Skin of body (tissue), 3 donors: ENCODE measurements at places on chromosomes 6 and 20. TPM values are rescaled to one million over a fixed set of nuclear protein-coding genes. Genes with fewer than 3 reads are reported as not detected.

The NHLRC1 gene
- 1.2 TPM for total RNA-seq

DNA sequence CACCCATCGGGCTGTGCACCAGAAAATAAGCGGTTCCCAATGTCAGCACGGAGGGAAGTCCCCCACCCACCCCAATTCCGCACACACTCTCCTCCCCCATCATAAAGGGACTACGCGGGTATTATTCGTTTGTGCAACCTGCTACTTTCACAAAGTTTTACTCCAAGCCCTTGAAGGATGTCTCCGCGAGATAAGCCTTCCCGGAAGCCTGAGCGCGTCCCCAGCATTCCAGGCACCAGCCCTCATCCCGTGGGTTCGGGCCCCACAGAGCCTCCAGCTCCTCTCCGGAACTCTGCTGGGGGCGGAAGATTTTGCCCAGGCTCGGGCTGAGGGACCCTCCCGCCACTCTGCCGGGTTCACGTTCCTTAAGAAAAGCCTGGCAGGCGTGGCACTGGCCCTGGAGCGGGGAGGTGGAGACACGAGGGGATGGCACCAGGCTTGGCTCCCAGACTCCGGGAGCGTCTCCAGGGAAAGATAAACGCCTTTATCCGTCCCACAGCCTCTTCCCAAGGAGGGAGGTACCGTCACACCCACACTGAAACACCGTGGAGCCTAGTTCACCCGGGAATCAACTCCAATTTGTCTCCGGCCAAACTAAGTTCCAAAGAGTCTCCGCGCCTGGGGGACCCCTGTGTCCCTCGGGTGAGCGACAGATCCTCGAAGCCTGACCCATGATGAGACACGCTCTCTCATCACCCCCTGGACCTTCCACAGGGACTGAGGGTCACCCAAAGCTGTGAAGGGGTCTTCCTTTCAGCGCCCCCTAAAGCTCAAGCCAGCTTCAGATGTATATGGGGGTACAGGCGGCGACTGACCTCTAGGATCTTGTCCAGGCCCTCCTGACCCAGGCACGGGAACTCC, 934 bp downstream of the KCNK5 start:
- DNase-seq = no peak

- no peak for DNase-seq
Observed at GRCh38 chr20:51216850-51217249, 193.9 kb upstream of the KCNG1 start.

DNA sequence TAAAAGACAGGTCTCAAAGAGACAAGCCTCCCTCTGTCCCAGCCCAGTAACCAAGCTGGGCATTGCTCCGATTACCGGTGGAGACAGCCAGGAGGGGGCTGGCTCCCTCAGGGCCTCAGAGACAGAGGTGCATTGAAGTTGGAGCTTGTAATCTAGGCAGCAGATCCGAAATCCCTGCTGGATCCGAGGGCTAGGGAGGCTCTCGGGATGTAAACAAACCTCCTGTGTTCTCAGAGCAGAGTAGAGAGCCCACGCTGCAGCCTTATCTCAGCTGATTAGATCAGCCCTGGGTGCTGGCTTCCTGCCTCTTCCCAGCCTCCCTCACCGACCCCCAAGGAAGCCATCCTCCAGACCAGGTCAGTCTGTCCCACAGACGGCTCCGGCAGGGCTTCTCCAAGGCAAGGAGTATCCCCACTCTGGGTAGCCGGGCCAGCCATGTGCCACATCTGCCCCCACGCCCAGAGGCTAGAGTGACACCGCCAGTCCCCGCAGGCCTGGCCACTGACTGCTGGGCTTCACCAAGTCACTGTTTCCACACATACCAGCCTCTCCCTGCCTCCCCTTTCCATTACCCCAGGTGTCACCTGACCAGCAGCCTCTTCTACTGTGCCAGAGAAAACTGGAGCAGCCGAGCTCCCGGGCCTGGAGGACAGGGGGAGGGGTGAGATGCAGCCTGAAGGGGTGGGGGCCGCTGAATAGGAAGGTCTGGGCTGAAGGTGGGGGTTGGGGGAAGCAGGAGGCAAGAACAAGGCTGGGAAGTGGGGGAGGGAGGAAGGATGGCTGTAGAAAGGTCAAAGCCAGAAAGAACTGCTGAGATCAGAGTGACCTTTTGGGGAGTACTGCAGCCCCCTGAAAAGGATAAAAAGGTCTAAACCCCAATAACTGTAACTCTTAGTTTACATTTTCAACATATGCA, 6.0 kb downstream of the SDC4 start:
- DNase-seq = no peak

- peak; percentile 59 for DNase-seq
Observed at GRCh38 chr20:4813863-4814695, 92.4 kb downstream of the PRND start.

DNA sequence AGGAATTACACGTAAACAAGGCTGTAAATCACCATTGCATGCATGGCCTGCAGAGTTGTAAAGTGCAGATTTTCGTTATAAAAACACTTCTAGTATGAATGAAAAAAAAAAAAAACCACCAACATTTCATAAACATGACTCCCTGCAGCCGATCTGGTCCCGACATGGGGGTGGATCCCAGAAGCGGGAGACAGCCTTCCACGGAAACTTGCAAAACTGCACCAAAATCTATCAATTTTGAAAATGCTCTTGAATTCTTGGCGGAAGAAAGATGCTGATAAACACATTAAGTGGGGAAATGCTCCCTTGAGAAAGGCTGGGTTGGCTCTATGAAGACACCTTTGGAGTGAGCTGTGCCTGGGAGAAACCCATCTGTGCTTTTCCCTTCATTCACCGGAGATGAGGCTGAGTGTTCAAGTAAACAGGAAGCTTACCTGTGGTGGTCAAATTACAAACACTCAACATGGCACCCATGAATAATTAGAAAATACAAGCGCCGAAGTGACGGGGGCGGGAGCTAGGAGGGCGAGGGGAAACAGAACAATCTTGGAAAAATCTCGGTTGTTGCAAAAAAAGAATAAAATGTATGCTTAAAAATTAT, 845 bp upstream of the ANKRD60 start:
- DNase-seq = peak; percentile 18
